Amniotic epithelial cell (primary cell): ENCODE measurements at places on chromosomes 4 and X.

- DNase-seq: no peak
Observed at GRCh38 chrX:120999413-120999812, 13.9 kb upstream of the CT47A1 start.

DNA sequence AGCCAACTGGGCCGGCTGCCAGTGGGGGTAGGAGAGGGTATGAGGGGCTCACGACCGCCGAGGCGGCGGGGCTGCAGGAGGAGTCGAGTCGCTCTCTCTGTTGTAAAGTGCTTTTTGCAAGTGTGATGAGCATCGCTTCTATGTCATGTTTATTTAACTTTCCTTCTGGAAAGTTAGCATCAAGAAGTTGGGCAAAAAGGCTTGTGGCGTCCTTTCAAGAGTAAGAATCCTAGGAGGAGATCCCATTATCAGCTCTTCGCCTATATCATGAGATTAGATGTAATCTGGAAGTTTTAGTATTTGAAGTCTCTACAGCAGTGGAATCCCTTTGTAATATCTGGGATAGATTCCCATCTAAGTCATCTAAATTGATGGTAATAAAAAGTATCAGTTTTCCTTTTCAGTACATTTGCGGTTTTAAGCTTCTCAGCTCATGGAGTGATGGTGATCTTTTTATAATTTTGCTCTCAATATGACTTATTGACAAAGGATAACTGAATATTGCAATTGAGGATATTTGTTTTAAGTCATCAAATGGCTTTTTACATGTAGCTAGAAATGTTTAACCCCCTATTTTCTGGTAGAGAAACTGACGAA lies 1.7 kb downstream of the GALNT7 start:
- no peak for DNase-seq

DNA sequence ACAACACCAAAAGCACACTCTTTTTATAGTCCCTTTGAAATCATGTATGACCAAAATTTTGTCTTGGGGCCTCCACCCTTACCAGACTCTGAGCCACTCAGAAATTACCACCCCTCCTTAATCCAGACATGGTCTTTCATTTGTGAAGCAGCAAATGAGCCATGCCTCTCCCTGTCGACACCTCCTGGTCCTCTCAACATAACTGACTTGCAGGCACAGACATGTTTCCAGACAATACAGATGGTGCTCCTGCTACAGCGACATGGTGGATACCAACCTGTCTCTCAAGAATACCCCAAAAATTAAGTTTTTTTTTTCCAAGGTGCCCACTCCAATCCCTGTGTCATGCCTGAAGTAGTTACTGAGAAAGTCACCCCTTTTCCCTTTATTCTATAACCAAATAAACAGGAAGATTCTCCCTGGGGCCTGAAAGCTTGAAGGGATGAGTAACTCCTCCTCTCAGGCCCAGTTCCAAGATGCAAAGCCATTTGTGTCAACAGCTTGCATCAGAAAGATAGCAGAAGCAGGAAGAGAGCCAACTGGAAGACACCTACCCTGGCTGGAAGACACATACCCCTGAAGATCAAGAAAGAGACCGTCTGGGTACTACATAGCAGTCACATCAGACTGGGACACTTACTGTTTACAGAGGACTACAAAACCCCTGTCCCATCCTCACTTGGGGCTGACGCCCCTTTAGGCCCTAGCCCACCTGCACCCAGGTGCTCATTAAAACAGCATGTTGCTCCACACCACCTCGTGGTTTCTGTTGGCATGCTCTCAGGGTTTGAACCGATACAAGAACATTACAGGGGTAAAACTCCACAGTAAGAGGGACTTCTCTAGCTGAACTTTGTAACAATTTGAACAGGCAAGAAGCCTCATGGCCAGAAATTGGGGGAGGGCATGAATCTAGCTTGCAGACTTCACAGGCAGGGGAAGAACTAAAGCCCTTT lies 5.5 kb upstream of the UGT2B17 start:
- peak; percentile 45 for DNase-seq

DNA sequence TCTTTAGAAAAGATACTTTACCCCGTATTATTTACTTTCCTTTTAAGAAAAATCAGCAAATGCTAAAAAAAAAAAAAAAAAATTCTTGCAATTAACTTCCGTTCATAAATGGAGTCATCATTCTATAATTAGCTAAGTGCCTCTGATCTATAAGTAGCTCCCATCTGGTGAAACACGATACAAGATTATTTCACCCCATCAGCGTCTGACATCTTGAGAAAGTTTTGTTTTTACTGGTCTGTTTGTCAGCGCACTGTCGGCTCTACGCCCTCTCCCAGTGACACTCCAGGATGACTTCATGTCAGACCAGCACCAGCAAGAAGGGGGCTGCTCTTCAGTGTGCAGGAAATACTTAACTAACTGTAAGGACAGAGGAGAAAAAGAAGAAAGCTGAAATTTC lies 108.3 kb downstream of the AFAP1 start:
- DNase-seq: no peak

DNA sequence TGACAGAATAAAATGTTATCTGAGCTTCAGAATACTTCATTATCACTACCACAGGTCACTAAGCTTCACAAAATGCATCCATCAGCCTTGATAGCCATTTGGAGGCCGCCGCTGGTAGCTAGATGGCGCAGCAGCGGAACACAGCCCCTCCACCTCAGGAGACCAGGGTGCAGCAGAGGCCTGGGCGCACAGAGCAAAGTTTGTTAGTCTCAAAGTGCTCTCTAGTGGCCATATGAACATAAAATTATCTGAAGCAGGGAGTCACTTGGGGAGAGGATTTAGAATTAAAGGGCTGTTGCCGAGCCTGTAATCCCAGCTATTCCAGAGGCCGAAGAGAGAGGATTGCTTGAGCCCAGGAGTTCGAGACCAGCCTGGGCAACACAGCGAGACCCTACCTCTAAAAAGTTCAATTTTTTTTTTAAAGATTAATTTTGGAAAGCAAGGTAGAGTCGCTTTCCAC lies 8.1 kb upstream of the DCTD start:
- peak; percentile 77 for DNase-seq

DNA sequence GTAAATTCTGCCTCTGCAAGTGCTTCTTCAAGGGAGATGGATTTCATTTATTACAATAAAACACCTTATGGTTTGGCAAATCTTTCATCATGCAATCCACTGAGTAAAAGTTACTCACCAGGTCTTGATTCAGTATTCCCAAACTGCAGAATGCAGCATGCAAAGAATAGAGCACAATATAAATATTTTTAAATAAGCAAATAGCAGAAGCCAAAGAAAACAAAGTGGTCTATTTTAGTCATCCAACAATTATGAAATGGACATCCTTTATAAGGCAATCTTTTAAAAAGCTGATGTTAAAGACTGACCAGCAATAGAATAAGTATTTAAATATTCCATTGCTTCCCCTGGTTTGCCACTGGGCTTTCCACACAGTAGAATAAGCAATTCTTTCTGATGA lies 59.5 kb downstream of the SLC39A8 start:
- DNase-seq: no peak

DNA sequence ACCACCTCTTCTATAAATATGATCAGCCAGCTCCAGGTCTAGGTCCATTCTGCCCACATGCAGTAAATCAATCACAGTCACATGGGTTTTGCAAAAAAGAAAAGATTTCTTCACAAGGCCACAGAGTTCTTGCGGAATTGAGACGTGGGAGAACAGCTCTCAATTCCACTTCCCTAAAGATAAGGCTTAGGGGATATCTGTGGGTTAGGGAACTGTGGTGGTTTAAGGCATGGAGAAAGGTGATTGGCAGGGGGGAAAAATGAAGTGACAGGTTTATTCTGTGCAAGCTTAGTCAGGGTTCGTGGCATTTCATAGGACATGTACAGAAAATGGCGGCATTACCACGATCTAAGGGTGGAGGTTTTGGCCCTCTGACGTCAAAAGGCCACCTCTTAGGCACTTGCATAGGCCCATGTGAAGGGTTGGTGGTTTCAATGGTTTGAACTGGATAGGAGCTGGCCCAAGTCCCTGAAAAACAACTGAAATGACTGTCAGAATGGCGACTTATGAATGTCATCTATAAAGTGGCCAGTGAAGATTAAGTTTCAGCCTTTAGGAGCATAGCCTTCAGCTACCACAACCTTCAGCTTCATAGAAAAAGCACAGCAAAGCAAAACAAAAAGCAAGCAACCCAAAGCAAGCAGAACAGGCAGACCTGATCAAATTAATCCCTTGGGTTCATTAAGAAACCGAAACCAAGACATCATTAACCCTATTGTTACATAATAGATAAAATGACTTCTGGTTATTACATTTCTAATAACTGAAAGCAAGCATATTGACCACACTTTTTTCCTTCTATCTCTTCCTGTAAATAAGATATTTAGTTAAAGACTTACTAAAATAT lies 289.8 kb upstream of the SFRP2 start:
- DNase-seq: no peak

- DNase-seq: no peak
Observed at GRCh38 chr4:119977076-119977940, 89.3 kb downstream of the MAD2L1 start.

- DNase-seq: peak; percentile 41
Observed at GRCh38 chr4:74499986-74500781, 55.2 kb downstream of the AREG start.

- DNase-seq: no peak
Observed at GRCh38 chr4:11183356-11183740, 245.3 kb downstream of the HS3ST1 start.

GRCh38 chr4:65669111-65670019 lies 924 bp downstream of the EPHA5 start:
- no peak for DNase-seq

- DNase-seq: peak; percentile 11
Observed at GRCh38 chrX:77975755-77976154, 6.3 kb upstream of the PGAM4 start.

DNA sequence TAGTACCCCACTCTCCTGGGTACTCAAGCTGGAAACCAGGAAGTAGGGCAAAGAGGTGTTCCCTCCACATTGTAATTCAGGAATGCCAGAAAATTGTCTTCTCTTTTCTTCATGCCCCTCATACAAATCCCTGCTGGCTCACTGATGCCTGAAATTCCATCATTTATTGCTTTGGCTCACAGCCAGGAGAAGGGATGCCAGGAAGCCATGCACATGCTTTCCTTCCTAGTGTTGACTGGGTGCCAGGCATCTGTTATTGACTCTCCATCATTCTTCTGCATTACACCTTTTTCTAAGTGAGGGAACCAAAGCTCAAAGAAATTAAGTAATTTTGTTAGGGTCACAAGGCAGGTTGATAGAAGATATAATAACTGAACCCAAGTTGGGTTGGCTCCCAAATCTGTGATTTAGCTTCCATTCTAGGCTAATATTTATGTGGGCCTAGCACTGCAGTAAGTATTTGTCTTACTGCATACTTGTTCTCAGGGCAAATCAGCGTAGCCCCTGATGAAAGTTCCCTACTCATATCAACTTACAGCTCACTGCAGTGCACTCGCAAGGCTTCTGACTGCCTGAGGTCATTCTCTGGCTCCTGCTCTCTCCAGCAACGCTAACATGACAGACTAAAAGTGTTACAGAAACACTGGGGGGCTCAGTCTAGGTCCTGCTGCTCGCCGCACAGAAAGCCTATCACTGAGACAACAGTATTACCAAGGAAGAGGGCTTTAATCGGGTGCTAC lies 89.0 kb downstream of the TRAPPC11 start:
- DNase-seq: no peak

- peak; percentile 61 for DNase-seq
Observed at GRCh38 chrX:154517101-154517781, 1.2 kb upstream of the FAM3A start.

DNA sequence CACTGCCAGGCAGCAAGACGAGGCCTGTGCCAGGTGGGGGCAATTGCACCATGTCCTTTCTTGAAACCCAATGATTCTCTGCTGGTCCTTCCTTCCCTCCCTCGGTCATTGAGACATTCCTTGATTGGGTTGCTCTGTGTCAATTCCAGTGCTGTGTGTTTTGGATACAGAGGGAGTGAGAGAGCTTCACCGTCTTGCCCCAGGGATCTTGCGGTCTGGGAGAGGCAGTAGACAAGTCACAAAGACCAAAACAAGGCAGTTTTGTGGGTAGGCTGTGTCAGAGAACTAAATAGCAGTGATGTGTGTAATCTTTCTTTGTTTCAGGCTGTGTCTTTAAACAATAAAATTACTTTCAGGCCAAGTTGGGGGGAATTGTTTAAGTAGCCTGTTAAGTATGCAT lies 38.8 kb upstream of the TADA2B start:
- no peak for DNase-seq

GRCh38 chr4:25088093-25088952 lies 57.6 kb upstream of the LGI2 start:
- DNase-seq: no peak

DNA sequence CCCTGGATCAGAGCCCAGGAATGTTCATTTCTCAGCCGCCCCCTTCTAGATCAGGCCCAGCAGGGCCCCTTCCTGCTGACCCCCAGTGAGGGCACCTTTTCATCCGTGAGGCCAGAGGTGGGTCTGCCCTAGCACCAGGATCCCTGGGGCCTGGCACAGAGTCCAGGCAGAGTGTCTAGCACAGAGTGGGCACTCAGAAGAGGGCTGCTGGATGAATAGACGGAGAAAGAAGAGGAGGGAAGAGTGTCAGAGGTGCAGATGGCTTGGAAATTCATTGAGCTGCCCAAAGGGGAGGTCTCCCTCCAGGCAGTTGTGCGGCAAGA lies 106.5 kb downstream of the CPZ start:
- DNase-seq: no peak

DNA sequence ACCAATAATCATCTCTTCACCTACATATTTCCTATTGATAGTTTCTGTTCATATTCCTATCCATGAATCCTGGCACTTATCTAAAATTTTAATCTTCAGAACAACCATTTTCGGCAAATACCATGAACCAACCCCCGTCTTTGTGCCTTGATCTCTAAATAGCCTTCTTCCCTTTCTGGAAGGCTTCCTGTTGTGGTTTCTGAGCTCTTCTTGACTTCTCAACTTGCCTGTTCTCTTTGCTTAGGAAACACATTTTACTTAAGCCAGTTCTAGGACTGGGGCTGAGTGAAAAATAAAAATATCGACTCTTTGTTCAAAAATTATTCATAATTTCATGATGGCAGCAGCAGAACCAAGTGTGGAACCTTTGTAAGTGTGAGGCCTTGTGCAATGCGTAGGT lies 882.4 kb downstream of the C4orf33 start:
- no peak for DNase-seq

DNA sequence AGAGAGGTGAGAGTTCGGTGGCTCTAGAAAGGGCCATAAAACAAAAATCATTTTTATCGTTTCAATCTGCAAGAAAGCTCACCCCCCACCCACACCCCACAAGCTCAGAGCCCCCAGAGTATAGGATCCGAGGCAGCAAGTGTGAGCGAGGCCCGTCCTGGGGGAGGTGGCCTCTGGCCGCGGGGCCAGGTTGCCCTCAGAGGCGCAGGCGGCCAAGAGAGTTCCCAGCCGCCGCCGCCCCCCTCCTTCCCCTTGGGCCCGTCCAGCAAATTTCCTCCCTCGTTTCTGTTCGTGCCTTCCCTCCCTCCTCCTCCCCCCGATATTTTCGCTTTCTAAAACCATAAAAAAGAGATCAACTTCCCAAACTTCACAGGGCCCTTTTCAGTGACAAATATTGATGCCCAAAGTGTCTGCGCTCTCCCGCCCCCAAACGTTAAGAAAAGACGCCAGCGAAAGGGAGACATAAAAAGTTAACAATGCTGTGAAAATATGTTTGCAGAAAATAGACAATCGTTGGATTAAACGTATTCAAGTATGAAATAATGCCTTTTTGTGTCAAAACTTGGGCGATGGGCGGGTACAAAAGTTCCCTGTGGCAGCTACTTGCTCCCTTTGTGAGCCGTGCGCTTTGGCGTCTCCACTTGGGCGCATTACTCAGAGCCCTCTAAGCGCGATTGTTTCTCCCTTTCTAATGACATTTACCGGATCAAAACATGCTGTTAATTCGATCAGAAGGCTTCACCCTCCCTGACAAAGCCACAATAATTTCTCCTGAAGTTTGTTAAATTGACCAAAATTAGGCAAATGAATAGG lies 1.1 kb upstream of the HELT start:
- DNase-seq: peak; percentile 23
